ENCODE measurements at places on chromosomes 4 and X.

GRCh38 chr4:71156616-71157015, 163.2 kb downstream of the DCK start:
- no peak for DNase-seq

DNA sequence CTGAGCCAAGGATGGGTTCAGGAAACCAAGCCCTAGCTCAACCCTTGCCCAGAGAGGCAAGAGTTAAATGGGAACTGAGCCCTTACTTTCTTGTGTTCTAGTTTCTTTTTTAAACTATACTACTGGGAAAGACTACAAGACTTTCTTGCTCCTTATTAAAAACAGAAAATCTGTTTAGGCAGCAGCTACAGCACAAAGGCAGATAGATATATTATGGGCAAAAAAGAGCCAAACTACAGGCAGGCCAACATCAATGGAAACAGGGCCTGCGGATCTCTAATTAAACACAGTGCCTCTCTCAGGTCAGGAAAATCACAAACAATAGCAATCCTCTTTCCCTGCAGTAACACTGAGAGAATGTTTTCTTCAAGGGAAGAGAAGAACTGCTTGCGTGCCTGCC, 226.0 kb downstream of the LDB2 start:
- no peak for DNase-seq

DNA sequence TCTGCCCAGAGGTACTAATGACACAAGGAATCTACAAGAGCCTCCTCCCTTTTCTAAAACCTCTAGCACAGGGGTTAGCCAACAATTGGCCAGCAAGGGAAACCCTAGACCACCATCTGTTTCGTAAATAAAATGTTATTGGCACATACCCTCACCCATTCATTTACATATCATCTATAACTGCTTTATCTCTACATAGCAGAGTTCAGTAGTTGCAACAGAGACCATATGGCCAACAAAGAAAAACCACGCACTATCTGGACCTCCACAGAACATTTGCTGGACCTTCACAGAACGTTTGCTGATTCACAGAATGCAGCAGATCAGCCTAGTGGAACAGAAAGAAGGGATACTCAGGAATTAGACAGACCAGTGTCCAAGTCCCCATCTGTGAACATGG, 9.4 kb downstream of the SLC2A9 start:
- DNase-seq, result no peak

- no peak for DNase-seq
These were observed 5.8 kb downstream of the MECP2 start for GRCh38 chrX:154091678-154092077.

DNA sequence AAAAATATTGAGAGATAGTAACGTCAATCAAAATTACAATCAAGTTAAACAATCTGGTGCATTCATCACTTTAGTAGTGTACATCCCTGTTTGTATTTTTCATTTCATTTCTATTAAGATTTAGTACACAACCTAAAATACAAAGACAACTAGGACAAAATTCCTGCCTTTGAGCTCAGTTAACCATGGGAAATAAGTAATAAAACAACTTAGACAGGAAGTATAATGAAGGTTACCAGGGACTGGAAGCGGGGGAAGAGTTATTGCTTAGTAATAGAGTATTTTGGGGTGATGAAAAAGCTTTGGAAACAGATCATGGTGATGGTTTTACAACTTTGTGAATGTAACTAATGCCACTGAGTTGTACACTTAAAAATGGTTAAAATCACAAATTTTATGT, 25.6 kb upstream of the ATXN3L start:
- no peak for DNase-seq

Data from RWPE2 (cell line).